Inflammatory macrophage treated with lipopolysaccharide for 4 hours (primary cell): ENCODE measurements at places on chromosomes 11 and 22.

GRCh38 chr11:36469063-36469462 is 41.0 kb downstream of the TRAF6 start:
- DNase-seq: peak; percentile 10

DNA sequence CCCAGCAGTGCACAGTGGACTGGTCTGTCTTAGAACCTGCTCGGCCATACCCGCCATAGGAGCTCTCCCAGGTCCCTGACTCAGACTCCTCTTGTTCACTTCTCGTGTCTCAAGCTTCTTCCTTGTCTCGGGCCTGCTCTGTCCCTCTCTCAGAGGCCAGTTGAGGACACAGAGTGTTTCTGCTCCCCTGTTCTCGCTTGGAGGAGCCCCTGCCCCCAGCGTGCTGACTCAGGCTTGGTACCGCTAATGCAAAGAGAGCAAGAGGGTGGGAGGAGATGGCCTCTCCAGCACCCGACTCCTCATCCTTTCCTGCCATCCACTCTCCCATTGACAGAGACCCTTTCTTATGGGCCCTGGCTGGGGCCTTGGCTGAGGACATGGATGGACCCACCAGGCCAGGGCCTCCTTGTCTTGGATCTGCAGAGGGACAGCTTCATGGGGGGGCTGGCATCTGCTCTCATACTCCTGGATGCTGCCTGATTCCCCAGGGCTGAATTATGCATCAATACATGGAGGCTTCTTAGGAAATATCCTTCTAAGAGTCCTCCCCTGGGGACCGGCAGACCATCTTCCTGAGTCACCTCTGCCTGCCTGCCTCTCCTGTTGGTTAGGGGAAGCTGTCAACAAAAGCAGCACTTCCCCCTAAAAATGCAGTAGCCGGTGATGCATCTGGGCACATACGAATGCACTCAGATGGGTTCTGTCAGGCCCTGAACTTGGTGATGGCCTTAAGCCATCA is 15.9 kb downstream of the TSPAN18 start:
- no peak for DNase-seq

DNA sequence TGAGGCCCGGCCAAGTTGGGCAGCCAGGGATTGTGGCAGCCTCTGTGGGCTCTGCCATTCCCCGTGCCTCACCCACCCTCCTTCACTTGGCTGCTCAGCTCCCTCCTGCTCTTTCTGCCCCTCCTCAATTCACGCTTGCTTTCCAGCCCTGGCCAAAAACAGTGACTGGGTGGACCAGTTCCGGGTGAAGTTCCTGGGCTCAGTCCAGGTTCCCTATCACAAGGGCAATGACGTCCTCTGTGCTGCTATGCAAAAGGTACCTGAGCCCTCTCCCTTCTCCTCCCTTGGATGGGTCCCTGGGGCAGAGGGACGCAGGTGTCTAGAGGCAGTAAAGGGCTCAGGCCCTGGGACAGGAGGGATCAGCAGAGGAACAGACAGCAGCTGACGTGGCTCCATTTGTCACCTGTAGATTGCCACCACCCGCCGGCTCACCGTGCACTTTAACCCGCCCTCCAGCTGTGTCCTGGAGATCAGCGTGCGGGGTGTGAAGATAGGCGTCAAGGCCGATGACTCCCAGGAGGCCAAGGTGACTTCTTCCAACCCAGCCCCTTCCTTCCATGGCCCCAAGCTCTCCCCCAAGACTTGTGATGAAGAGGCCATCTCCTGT is 2.7 kb downstream of the FREY1 start:
- DNase-seq: no peak

DNA sequence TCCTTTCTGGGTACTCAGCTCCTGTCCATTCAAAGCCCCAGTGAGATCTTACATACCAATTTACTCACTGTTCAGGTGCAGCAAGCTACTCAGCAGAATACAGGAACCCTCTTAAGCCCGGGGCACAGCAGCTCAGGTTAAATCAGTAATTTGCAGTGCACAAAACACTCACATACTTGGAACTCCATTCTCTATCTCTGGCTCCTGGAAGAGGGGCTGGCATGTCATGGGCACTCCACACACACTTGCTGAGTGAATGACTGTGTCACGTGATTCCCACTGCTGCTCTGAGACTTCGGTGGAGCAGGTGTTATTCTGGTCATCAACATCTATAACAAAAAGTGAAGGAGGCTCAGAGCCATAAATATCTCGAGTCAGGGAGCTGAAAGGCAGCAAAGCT is 157.3 kb upstream of the BDNF start:
- no peak for DNase-seq

GRCh38 chr11:6320411-6321155 is at the start of gene CAVIN3:
Gene CAVIN3, minus strand, starts transcription at chr11:6320501. Its CDS starts 25 bp downstream, at chr11:6320476.
- DNase-seq: peak; percentile 76

DNA sequence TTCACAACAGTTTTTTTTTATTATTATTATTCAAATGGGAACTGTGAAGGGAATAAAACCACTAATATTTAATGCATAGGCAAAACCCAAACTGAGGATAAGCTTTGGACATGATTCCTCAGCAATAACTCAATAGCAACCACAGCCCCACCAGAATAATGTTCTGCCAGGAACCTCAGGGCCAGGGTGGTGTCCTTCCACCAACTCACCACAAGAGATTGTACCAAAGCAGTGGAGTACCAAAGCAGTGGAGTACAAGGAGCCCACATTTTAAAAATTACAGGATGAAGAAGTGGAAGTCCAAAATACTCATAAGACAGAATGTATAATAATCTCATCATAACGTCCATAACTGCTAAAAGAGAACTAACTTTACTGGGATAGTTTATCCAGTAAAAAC is 32.5 kb upstream of the FZD4 start:
- no peak for DNase-seq

- peak; percentile 81 for DNase-seq
Measured at GRCh38 chr11:76683161-76684095, 12.9 kb upstream of the LRRC32 start.
